ENCODE measurements at places on chromosomes 7 and 10. TPM values are rescaled to one million over a fixed set of nuclear protein-coding genes. Genes with fewer than 3 reads are reported as not detected.

DNA sequence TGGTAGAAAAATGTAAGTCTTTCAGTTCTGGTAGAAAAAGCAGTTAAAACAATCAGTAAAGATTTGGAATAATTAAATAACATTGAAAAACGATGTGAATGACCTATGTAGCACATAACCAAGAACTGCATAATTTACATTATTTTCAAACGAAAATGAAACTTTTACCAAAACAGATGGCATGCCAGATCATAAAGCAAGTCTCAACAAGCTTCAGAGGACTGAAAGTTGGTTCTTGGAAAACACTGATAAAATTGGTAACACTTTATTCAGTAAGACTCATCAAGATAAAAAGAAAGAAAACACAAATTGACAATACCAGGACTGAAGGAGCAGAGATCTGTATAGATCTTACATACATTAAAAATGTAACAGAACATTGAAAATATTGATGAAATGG lies 92.8 kb downstream of the VIPR2 start:
- no peak overlapping the region for H3K27ac ChIP-seq
- DNase-seq = no peak
- peaks cover 2% of the 10 kb centered on the region for H3K27me3 ChIP-seq
- no peak overlapping the region for H3K4me3 ChIP-seq

- H3K4me3 ChIP-seq = no peak overlapping the region
- no peak for DNase-seq
- no peak overlapping the region for H3K27ac ChIP-seq
- no peaks in the 10 kb centered on the region for H3K4me1 ChIP-seq
- H3K36me3 ChIP-seq = no peaks in the 10 kb centered on the region
- H3K27me3 ChIP-seq = peaks cover 30% of the 10 kb centered on the region
Measured at GRCh38 chr10:132876993-132877431, 65.4 kb downstream of the CFAP46 start.

DNA sequence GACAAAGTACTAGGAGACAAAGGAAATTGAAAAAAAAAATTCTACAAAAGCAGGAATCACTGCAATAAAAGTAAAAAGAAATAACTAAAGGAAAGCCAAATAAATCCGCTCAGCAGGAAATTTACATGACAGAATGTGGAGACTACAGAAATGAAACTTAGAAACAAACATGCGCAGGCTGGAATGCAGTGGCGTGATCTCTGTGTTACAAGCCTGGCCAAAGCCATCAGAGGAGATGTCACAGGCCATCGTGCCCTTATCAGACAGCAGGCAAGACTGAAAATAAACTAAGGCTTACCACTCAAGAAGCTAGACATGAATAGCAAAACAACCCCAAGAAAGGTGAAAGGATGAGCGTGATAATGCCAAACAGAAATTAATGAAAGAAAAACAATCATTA lies 6.3 kb upstream of the CAMK2B start:
- DNase-seq = no peak
- H3K4me3 ChIP-seq = no peak overlapping the region
- no peaks in the 10 kb centered on the region for H3K4me1 ChIP-seq
- H3K36me3 ChIP-seq = no peaks in the 10 kb centered on the region
- peaks cover 7% of the 10 kb centered on the region for H3K27me3 ChIP-seq

DNA sequence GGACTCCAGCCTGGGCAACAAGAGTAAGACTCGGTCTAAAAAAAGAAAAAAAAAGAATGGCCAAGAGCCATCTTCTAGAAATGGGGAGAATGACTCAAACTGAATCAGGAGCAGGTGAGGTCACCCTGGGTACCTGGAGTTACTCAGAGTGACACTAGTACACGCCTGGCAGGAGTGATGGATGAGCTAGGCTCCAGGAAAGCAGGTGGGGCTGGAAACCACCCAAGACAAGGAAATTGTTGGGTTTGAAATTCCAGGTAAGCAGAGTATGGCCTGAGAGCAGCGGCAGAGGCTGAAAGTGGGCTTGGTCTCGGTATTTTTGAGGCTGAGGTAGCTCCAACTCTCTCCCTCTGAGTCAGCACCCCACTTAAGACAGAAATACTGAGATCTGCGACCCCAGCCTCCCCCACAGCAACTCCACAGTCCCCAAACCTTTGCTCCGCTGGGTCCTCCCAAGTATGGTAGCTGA lies 18.5 kb downstream of the DDIT4 start:
- H3K27ac ChIP-seq = peak overlapping the region; percentile 79
- H3K4me3 ChIP-seq = no peak overlapping the region
- no peaks in the 10 kb centered on the region for H3K36me3 ChIP-seq
- peaks cover 53% of the 10 kb centered on the region for H3K4me1 ChIP-seq

GRCh38 chr10:44520651-44521050 lies 135.8 kb upstream of the CXCL12 start:
- no peaks in the 10 kb centered on the region for H3K36me3 ChIP-seq
- H3K27ac ChIP-seq = no peak overlapping the region
- H3K27me3 ChIP-seq = no peaks in the 10 kb centered on the region
- DNase-seq = no peak

DNA sequence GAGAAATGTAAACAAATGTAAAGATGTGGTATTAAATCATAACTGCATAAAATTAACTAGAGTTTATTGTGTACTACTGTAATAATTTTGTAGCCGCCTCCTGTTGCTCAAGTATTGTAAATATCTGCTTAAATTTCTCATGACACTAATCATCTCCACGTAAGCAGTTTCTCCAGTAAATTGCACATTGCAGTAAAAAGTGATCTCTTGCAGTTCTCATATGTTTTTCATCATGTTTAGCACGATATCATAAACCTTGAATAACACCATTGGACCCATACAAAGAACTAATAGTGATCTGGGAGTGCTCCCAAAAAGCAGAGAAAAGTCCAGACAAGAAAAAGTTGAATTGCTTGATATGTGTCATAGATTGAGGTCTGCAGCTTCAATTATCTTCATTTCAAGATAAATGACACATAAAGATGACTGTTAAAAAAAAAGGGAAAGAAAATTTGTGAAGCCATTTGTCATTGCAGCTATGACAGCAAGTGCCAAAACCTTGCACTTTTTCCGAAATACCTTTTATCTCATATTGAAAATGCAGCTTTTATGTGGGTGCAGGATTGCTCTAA lies 15.3 kb downstream of the LIPA start:
- H3K36me3 ChIP-seq = peaks cover 65% of the 10 kb centered on the region
- no peaks in the 10 kb centered on the region for H3K27me3 ChIP-seq
- no peak overlapping the region for H3K4me3 ChIP-seq
- H3K27ac ChIP-seq = no peak overlapping the region
- H3K4me1 ChIP-seq = peaks cover 2% of the 10 kb centered on the region

DNA sequence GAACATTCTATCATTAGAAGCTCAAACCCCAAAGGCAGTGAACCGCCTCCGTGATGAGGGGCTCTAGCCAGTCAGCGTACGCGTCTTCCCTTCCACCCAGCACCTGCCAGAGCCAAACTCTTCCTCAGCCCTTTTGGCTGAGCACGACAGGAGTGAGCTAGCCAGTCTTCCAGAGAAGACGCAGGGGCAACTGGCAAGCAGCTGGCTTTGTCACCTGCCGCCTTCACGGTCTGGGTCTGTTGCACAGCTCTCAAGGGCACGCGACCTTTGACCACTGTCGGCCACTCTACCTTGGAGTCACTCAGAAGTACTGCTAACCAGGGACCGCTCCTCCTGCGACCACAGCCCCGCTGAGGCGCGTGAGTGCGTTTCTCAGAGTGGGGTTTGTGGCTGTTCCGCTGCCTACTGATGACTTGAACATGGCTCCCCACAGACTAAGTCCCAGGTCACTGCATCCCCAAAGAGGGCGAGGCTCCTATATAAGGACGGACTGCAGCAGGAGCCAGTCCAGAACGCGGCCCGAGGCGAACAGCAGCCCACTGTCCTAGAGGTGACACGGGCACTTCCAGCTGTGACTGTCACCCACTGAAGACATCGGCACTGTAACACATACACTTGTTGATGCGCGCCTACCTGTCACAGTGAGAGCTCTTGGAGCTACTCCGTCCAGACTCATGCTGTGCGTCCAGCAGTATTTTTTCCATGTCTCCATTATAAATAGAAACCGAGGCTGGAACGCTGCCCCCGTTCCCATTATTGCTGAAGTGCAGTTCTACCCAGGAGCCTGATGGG lies 8.4 kb downstream of the BNIP3 start:
- no peak overlapping the region for H3K4me3 ChIP-seq
- H3K4me1 ChIP-seq = peaks cover 2% of the 10 kb centered on the region
- no peak for DNase-seq
- peaks cover 44% of the 10 kb centered on the region for H3K36me3 ChIP-seq

GRCh38 chr7:159231017-159231416 lies 86.3 kb upstream of the VIPR2 start:
- H3K27me3 ChIP-seq = peaks cover 2% of the 10 kb centered on the region
- H3K4me1 ChIP-seq = no peaks in the 10 kb centered on the region

- DNase-seq = no peak
- H3K27me3 ChIP-seq = peaks cover 2% of the 10 kb centered on the region
- H3K36me3 ChIP-seq = no peaks in the 10 kb centered on the region
- no peak overlapping the region for H3K4me3 ChIP-seq
Measured at GRCh38 chr7:113199841-113200240, 81.5 kb upstream of the SMIM30 start.

- no peaks in the 10 kb centered on the region for H3K36me3 ChIP-seq
- no peak overlapping the region for H3K4me3 ChIP-seq
- H3K27me3 ChIP-seq = peaks cover 13% of the 10 kb centered on the region
- no peaks in the 10 kb centered on the region for H3K4me1 ChIP-seq
- no peak for DNase-seq
Measured at GRCh38 chr7:148256433-148256832, 334.1 kb upstream of the C7orf33 start.

- H3K4me1 ChIP-seq = no peaks in the 10 kb centered on the region
- DNase-seq = no peak
- no peak overlapping the region for H3K27ac ChIP-seq
- H3K4me3 ChIP-seq = no peak overlapping the region
- H3K27me3 ChIP-seq = no peaks in the 10 kb centered on the region
Measured at GRCh38 chr7:159227433-159227832, 82.8 kb upstream of the VIPR2 start.

DNA sequence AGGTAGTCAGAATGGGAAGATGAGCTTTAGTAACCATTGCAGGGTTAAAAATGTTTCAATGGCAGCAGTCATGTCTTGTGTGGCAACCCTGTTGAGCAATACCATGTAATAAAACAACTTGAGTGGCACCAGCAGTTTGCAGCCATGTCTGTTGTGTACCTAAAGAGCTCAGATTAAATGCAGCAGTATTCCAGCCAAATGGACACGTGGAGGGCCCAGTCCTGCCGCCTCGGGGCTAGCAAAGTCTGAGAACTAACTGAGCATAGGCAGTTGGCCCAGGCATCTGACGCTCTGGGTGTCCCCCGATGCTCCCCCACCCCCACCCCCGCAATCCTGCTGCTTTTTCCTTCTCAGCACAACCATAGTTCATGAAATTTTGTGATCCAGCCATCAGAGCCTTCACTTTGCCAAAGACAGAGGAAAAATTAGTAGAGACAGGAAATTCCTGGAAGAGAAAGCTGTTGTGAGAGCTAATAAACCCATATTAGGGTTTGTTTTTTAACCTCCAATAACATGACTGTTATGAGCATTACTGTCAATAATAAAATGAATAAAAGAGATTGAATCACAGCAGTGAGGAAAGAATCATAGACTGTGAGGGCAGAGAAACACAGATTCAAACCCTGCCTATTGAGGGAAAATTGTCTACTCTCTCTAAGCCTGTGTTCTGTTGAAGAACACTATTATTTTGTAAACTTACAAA lies 220.6 kb upstream of the RHOBTB1 start:
- H3K4me3 ChIP-seq = no peak overlapping the region
- H3K27me3 ChIP-seq = no peaks in the 10 kb centered on the region
- H3K27ac ChIP-seq = no peak overlapping the region
- no peak for DNase-seq
- no peaks in the 10 kb centered on the region for H3K4me1 ChIP-seq
- H3K36me3 ChIP-seq = no peaks in the 10 kb centered on the region

- H3K27me3 ChIP-seq = no peaks in the 10 kb centered on the region
- no peaks in the 10 kb centered on the region for H3K36me3 ChIP-seq
- H3K4me3 ChIP-seq = no peak overlapping the region
- H3K27ac ChIP-seq = no peak overlapping the region
- no peak for DNase-seq
Measured at GRCh38 chr7:114273218-114273617, 141.4 kb upstream of the FOXP2 start.

- no peak overlapping the region for H3K4me3 ChIP-seq
- no peaks in the 10 kb centered on the region for H3K36me3 ChIP-seq
- DNase-seq = no peak
- H3K27me3 ChIP-seq = peaks cover 11% of the 10 kb centered on the region
Measured at GRCh38 chr10:132911786-132912097, 30.6 kb downstream of the CFAP46 start.

GRCh38 chr7:141698247-141699015 lies 3.5 kb downstream of the DENND11 start:
- peak overlapping the region; percentile 59 for H3K27ac ChIP-seq
- peaks cover 17% of the 10 kb centered on the region for H3K36me3 ChIP-seq
- no peaks in the 10 kb centered on the region for H3K27me3 ChIP-seq

- no peak for DNase-seq
- H3K36me3 ChIP-seq = no peaks in the 10 kb centered on the region
- no peak overlapping the region for H3K27ac ChIP-seq
- H3K27me3 ChIP-seq = no peaks in the 10 kb centered on the region
- H3K4me1 ChIP-seq = no peaks in the 10 kb centered on the region
Measured at GRCh38 chr7:12765431-12766100, 78.1 kb downstream of the ARL4A start.

- no peak for DNase-seq
- H3K4me3 ChIP-seq = no peak overlapping the region
- no peaks in the 10 kb centered on the region for H3K36me3 ChIP-seq
- no peaks in the 10 kb centered on the region for H3K27me3 ChIP-seq
Measured at GRCh38 chr10:62692085-62692484, 112.4 kb upstream of the ADO start.

GRCh38 chr7:5831196-5831595 lies 49.4 kb upstream of the OCM start:
- H3K4me1 ChIP-seq = no peaks in the 10 kb centered on the region
- no peak overlapping the region for H3K27ac ChIP-seq
- no peak for DNase-seq
- no peaks in the 10 kb centered on the region for H3K27me3 ChIP-seq
- H3K4me3 ChIP-seq = no peak overlapping the region

GRCh38 chr7:2763597-2763996 lies 75.6 kb downstream of the AMZ1 start:
- no peak overlapping the region for H3K27ac ChIP-seq
- H3K27me3 ChIP-seq = no peaks in the 10 kb centered on the region
- H3K4me3 ChIP-seq = no peak overlapping the region
- no peak for DNase-seq

DNA sequence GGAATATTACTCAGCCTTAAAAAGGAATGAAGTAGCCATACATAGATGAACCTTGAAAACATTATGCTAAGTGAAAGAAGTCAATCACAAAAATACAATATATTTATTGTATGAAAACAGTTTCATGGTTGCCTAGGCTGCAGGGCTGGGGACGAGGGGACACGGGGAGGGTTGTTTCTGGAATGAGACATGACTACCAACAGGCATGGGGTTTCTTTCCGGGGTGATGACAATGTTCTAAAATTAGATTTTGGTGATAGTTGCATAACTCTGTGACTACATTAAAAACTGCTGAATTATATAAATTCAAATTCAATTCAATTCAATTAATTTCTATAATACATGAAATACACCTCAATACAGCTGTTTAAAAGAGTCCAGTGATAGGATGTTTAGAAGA lies 88.0 kb downstream of the ARHGAP22 start:
- peaks cover 5% of the 10 kb centered on the region for H3K36me3 ChIP-seq
- no peak for DNase-seq
- H3K4me1 ChIP-seq = peaks cover 33% of the 10 kb centered on the region
- no peak overlapping the region for H3K4me3 ChIP-seq
- no peak overlapping the region for H3K27ac ChIP-seq
- H3K27me3 ChIP-seq = peaks cover 6% of the 10 kb centered on the region

Gene ZNF783
- total RNA-seq = 34.1 TPM

Gene MEOX2
- total RNA-seq = not detected

Gene ST8SIA6
- total RNA-seq = 0.13 TPM

Gene ACHE
- total RNA-seq = 0.34 TPM

Gene DGKI
- total RNA-seq = not detected

Gene MOSPD3
- 10.5 TPM for total RNA-seq

Gene ITGB8
- total RNA-seq = 0.75 TPM

Gene GIMAP5
- total RNA-seq = 0.54 TPM
